ENCODE measurements at places on chromosomes 2 and 18.

- DNase-seq = no peak
Observed at GRCh38 chr2:127650041-127650784, 4.3 kb downstream of the GPR17 start.

- no peak for DNase-seq
Observed at GRCh38 chr2:19744456-19745199, 157.2 kb downstream of the TTC32 start.

DNA sequence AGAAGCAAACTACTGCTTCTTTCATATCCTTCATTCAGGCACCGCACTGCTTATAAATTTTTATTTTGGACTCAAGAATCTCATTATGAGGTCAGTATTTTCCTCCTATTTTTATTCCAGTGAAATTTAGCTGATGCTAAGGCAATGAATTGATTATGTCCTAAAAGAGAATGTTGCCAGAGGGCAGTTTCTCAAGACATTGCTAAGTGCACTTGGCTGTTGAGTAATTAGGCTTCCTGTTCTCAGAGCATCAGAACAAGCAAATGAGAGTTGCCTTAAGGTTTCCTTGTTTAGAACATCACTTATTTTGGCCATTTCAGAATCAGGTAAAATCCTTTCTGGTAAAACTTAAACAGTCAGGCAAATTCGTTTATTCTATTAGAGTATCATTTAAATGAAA is 548.6 kb upstream of the ZEB2 start:
- DNase-seq = no peak

DNA sequence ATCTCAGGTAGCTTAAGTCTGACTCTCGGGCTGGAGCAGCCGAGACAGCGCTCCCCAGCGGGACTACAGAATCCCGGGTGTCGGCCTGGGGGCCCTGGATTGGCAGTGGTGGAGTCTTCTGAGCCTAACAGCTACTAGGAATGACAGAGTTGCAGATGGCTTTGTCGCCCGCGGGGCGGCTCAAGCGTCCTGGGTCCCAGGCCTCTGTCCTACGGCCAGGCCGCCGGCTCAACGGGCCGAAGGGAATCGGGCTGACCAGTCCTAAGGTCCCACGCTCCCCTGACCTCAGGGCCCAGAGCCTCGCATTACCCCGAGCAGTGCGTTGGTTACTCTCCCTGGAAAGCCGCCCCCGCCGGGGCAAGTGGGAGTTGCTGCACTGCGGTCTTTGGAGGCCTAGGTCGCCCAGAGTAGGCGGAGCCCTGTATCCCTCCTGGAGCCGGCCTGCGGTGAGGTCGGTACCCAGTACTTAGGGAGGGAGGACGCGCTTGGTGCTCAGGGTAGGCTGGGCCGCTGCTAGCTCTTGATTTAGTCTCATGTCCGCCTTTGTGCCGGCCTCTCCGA is 8.8 kb downstream of the SIX2 start:
- no peak for DNase-seq

GRCh38 chr2:45315861-45316260 is 295.2 kb downstream of the SRBD1 start:
- no peak for DNase-seq

DNA sequence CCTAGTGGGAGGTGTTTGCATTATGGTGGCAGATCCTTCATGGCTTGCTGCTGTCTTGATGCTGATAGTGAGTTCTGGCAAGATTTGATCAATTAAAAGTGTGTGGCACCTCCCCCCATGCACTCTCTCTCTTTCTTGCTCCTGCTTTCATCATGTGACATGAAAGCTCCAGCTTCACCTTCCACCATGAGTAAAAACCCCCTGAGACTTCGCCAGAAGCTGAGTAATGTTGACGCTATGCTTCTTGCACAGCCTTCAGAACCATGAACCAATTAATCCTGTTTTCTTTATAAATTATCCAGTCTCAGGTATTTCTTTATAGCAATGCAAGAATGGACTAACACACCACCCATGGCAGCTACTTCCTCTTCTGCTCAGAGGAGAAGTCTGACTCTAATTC is 2181.4 kb upstream of the PIK3C3 start:
- DNase-seq = no peak

DNA sequence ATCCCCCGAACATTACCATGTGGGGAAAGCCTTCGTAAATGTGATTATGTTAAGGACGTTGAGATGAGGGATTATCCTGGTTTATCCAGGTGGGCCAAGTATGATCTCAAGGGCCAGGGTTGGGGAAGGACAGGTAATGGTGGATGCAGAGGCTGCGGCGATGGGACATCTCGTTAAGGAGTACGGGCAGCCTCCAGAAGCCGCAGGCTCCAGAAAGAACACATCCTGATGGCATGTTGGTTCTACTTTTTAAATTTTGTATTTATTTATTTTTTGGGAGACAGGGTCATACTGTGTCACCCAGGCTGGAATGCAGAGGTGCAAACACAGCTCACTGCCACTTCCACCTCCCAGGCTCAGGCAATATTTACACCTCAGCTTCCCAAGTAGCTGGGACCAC is 86.2 kb upstream of the RAB6C start:
- DNase-seq = no peak

DNA sequence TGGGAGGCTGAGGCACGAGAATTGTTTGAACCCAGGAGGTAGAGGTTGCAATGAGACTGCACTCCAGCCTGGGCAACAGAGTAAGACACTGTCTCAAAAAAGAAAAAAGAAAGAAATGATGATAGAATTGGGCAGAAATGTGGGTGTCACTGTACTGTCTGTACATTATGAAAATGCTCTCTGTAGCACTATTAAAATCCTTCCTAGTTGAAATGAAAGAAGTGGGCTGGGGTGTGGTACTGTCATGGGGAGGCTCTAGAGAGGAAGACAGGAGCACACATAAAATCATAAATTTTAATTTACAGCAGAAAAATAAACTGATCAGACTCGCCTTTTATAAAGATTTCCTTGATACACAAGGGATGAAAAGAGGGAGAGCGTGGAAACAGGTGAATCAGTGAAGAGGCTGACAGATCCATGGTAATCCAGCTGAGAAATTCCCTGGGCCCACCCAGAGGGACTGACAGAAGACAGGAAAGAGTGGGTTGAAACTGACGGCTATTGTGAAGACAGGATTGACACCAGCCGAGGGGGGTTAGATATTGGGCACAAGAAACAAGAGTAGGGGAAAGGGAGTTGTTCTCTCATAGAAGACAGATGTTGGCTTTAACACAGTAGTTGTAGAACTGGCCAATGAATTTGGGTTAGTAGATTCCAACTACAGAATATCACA is 96.4 kb upstream of the ATL2 start:
- no peak for DNase-seq

DNA sequence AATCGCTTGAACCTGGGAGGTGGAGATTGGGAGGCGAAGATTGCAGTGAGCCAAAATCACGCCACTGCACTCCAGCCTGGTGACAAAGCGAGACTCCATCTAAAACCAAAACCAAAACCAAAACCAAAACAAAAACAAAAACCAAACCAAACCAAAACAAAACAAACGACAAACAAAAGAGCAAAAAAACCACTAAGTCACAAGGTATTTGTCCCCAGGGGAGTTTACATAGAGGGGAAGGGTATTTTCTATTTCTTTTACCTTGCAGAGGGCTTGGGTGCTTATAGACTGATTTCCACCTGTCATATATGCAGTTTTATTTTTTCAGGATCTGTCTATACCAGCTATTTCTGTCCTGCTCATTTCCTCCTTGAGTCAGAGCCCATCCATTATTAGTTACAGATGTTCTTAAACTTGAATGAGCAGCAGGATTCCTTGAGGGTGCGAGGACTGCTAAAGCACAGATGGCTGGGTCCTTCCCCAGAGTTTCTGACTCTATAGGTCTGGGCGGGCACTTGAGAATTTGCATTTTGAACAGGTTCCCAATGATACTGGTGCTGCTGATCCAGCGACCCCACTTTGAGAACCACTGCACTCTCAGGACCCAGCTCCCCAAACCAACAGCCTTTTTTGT is 102.2 kb upstream of the UXS1 start:
- peak; percentile 35 for DNase-seq

DNA sequence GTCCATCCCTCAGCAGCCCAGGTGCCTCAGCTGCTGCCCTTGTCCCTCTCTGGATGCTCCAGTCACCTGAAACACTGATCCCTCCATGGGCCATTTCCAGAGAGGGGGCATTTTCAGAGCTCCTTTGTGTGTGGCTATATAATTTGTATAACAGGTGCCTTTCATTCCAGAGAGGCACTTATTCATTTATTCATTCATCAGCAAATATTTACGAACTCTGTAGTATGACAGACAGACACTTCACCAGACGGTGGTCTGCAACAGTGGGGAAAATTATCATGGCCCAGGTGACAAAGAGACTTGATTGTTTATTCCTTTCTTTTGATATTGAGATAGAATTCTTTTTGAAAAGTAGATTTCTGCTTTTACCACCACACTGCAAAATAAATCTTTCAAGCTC is 361.7 kb downstream of the TMEM182 start:
- no peak for DNase-seq

DNA sequence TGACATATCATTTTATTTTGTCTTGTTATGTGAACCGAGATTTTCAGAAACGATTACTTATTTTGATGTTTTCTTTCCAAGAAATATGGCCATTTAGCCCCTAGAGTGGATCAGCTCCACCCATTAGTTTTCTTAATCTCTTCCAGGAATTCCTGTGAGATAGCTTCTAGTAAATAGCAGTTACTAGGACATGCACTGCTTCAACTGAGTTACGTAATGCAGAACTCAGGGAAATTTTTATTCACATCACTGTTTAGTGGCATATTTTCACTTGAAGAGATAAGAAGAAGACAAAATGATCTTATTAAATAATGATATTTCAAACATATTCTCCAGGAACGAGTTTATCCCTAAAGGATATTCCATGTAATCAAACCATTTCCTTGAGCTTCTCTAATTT is 573.5 kb upstream of the CNTNAP5 start:
- no peak for DNase-seq

GRCh38 chr2:191679818-191680600 is 2.1 kb downstream of the NABP1 start:
- DNase-seq = no peak

DNA sequence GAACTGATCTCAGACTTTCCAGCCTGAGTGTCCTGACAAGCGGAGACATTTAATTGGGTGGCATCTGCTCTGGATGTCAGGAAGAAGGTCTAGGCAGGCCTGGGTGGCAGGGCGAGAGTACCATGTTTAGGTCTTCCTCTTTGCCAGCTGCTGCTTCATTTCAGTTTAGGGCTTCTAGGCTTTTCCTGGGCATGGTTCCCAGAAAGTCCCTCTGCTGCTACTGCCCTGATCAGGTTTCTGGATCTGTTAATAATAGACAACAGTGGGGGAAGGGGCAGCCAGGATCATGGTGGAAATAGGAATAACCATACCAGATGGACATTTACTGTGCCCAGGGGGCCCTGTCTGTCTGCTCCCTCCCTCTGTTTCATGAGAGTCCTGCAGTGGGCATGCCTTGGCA is 2.3 kb upstream of the PLCD4 start:
- peak; percentile 69 for DNase-seq

- no peak for DNase-seq
Observed at GRCh38 chr18:24234330-24234729, 95.5 kb downstream of the CABYR start.

GRCh38 chr2:218927422-218927821 is 32.0 kb upstream of the CDK5R2 start:
- no peak for DNase-seq

DNA sequence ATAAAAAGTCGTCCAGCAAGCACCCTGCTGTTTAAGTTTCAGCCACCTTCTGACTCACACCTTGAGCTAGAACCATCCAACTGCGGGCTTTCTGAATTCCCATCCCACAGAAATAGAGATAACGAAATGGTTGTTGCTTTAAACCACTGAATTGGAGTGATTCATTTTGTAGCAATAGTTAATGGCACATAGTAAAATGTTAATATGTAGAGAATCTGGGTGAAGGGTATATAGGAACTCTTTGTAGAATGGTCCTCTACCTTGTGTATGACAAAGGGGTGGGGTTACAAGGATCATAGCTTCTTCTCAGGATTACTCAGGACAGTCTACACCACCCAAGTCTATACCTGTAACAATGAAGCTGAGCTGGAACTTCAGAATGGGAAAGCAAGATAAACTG is 2.4 kb upstream of the MAPRE3 start:
- no peak for DNase-seq

GRCh38 chr2:85999061-85999831 is 106.4 kb downstream of the POLR1A start:
- DNase-seq = no peak

DNA sequence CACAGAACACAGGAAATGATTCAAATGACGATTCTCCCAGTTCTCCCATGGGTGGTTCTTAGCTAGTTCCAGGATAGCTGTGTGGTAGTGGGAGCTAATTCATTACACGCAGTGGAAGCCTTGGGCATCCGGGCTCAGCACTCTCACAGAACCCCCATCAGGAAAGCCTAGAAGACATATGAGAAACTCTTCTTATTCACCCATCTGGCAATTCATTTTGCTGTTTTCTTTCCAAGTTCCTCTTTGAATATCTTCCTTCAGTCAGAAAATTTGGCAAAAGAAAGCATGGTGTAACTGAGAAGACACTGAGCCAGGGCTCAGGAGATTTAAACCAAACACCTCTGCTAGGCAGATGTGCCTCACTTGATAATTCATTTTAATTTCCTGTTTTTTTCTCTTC is 85.2 kb upstream of the FN1 start:
- DNase-seq = no peak

GRCh38 chr2:12577091-12577490 is 139.6 kb upstream of the TRIB2 start:
- DNase-seq = no peak

DNA sequence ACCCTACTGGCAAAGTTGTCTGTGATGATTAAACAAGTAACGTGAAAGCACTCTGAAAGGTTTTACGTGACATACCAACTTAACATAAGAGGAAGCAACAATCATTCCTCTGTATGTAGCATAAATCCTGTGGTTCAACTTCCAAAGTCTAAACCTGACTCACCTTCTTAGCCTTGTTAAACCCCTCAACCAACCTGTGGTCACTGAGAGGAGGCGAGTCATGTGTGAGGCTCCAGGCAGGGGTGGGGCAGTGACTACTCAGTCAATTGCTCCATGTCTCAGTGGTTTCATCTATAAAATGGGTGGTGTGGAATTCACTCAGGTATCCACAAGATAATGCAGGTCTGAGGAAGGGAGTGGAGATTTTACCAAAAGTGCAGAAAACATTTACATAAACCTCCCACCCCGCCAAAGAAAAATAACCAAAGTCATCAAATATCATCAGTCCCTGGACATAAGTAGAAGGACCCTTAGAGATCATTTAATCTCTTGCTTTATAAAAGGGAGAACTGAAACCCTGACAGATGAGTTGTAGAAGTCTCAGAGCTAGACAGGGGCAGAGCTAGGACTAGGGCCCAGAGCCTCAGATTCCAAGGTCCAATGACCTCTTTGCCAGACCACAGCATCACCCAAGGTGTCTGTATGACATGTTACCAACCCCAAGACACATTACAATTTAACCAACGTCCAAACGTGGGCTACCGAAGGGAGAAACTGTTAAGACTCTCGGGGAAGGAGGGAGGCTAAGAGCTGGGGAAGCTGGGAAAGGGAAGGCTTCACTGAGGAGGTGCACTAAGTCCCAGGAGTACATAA is 3.7 kb upstream of the PCBP1 start:
- DNase-seq = no peak

- no peak for DNase-seq
Observed at GRCh38 chr2:171244466-171244969, 83.8 kb upstream of the TLK1 start.

All from HFF-Myc (cell line).